NCI-H1694 (cell line): ENCODE measurements at places on chromosomes 6 and 20.

DNA sequence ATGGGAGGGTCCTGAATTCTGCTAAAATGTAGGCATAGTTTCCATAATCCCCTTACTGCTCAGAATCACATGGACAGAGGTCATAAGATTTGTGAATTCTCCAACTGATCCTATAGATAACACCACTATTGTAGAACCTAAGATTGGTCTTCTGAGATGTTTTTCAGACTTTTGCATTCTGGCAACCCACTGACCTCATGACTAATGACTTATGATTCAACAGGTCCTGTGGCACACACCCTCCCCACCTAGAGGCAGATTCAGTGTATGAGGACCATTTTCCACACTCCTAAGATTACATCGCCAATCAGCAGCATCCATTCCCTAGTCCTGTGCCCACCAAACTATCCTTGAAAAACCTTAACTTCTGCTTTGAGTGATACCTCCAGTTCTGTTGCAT is 207.2 kb downstream of the BTBD9 start:
- no peak for DNase-seq

DNA sequence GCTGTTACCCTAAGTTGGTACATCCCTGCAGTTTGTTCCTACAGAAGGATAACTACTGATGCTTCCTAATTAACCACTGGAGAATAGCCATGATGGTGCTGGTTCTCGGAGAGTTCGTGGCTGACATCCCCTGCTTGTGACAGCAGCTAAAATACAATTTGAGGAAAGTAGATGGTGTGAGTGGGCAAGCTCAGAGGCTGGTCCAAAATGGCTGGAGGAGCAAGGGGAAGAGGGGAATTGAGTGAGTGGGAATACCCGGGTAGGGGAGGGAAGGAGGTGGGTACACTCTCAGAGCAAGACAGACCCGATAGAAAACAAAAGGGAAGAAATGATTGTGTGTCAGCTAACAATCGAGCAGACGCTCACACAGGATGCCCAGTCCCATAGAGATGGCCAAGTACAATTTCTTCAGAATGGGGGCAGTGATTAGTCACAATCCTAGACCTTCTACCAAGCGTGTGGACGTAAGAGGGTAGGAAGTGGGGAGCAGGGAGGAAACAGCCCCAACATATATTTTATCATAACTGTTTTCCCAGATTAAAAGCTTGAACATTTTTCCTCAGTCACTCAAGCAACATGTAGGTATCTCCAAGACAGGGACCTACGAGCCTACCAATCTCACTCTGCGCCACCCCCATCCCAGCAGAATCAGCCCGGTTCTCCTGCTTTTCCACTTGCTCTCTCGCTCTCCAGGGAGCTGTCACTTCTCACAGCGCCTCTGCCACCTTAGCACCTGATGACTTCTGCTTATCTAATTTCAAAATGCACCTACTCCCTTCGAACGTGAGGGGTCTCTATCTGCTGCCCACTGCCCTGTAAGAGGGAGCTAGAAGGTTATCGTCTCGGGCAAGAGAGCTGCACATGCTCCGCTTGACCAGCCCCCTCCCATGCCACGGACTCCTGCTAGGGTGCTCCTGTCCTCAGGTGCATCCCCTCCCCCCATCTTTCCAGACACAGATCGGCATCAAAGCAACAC is 26.2 kb downstream of the RIPOR2 start:
- DNase-seq = no peak

DNA sequence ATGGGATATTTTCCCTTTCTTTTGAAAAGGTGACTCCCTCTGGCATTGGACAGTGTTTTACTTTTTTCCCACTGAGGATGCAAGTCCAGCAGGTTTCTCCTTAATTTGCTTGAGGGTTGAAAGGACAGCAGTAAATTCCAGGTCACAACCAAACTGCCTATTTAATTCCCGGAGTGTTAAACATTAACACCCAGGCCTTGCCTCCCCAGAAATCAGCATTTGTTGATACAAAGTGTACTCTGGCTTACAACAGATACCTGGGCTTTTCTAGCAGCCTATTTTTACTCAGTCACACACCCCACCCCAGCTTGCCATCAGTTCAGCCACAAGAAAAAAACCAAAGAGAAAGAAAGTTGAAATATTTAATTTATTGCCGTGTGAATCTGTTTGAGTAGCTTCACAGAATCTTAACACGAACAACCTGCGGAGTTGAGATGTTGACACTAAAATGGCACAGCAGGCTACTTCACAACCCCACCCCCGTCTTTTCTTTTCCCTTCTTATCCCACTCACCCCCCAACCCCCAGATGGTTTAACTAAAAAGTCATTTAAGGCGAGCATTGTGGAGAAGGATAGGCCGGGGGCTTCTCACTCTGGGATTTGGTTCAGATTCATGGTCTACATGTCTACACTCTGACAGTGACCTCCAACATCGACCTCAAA is 45.7 kb downstream of the MYLIP start:
- no peak for DNase-seq

GRCh38 chr20:23644164-23644563 is 6.4 kb upstream of the CST3 start:
- DNase-seq = no peak

DNA sequence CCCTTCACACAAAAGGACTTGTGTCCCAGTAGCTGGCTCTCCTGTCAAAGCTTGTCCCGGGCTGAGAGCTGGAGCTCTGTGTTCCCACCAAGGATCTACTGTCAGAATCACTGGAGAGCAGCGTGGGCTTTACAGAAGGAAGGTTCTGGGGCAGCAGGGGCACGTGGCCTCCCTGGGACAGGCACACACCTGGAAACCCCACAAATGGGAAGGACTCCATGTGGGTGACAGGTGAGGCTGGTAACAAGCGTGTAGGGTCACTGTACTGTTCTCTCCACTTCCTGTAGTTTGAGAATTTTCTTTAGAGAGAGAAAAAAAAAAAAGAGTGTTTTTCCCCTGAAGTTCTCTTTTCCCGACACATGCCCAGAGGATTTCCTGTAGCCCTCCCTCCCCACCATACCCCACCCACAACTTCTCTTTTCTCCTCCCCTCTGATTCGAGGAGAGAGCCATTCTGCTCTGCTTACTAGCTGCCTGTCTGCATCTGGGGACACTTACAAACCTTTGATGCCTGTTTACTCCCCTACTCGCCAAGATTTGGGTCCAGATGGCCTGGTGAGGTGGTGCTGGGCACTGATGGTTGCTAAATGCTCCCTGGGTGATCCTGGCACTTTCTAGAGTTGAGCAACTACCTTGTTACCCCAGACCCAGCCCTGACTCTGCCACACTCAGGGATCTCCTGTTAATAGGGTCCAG is 84.1 kb upstream of the SIRPA start:
- DNase-seq = no peak

DNA sequence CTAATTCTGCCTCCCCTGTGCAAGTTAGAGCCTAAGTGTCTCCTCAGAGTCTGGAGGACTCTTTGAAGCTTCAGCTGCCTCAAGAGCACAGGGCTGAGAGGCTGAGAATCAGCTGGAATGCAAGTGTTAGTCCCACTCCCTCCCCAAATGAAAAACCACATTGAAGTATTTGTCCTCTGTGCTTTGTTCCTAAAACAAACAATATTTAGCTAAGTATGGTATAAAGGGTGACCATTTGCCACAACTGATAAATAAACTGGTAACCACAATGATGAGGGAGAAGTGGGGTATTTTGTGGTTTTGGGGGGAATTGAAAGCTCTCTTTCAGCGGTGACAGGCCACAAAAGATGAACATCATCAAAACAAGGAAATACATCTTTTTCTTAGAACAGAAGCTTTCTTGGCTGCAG is 91.7 kb upstream of the HDDC2 start:
- no peak for DNase-seq

DNA sequence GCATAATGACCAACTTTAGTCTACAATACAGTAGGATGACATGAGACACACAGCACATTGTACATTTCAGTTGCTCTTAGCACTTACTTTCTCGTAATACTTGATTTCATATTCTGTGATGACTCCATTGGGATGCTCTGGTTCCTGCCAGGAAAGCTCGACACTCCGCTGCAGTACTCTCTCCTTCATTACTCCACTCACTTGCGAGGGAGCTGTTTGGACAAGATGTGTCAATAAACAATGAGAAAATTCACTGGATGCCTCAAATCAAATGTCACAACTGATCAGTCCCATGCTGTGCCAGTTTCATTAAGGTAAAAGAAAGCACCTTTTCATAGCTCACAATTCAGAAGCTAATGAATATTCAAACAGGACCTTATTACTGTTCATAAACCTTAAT is 147.1 kb downstream of the EPHA7 start:
- no peak for DNase-seq

DNA sequence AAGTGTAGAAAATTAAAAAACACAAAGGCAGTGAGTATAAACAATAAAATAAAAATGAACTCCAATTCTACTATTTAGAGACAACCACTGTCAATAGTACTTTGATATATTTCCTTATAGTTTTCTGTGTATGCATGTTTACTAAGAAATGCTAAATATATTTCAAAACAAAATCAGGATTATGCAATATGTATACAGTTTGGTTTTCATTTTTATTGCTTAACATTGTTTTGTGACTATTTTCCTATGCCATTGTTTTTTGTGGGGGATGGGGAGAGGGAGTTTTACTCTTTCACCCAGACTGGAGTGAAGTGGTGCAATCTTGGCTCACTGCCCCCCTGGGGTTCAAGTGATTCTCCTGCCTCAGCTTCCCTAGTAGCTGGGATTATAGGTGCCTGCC is 19.6 kb downstream of the OR2A4 start:
- DNase-seq = no peak

- no peak for DNase-seq
Observed at GRCh38 chr20:57479196-57479595, 45.7 kb downstream of the CTCFL start.

- no peak for DNase-seq
Observed at GRCh38 chr20:36305602-36306551, at the start of gene DLGAP4. Gene DLGAP4 (plus strand): TSS chr20:36306339. CDS start chr20:36431718, 125,379 bp downstream.

GRCh38 chr6:835476-836160 is 142.7 kb upstream of the EXOC2 start:
- DNase-seq = no peak

DNA sequence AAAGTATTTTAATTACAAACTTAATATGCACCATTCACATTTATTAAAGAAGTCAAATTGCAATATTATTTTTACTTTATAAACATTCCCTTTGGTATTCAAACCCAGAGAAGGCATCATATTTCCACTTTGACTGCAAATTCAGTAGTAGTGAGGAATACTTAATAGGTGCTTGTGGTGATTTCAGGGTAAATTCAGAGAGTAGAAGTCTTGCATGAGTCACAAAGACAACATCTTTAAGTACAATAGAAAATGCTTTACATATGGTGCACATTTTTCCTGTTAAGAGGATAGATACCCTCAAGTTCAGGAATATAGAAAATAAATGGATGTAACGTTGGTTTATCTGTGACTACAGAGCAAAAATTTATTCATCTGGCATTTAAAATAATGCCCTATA is 390.2 kb downstream of the TENT5A start:
- DNase-seq = no peak
